NCI-H446 (cell line): ENCODE measurements at places on chromosomes 2 and 18.

DNA sequence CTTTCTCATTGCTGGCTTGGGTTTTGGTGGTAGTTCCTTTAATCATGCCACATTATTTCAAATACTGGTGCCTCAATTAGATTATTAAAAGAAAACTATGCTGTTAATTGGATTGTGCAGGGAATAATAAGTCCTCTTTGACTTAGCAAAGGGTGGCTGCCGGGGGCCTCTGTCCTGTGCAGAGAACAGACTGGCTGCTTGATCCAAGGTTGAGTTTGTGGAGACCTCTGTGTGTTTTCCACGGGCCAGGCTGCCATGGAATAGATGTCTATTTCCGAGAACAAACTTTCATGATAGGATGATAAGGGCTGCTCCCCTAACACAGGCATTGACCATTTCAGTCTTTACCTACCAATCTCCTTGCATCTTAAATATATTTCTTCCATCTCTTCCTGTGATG, 30.4 kb upstream of the OTOS start:
- no peak for DNase-seq

- DNase-seq: no peak
Observed at GRCh38 chr2:208437755-208438154, 31.2 kb downstream of the PTH2R start.

- no peak for DNase-seq
Observed at GRCh38 chr2:65108780-65109179, 21.1 kb downstream of the RAB1A start.

- no peak for DNase-seq
Observed at GRCh38 chr18:12060182-12060870, 33.3 kb upstream of the ANKRD62 start.

- no peak for DNase-seq
Observed at GRCh38 chr2:229170171-229170570, 100.9 kb downstream of the PID1 start.

DNA sequence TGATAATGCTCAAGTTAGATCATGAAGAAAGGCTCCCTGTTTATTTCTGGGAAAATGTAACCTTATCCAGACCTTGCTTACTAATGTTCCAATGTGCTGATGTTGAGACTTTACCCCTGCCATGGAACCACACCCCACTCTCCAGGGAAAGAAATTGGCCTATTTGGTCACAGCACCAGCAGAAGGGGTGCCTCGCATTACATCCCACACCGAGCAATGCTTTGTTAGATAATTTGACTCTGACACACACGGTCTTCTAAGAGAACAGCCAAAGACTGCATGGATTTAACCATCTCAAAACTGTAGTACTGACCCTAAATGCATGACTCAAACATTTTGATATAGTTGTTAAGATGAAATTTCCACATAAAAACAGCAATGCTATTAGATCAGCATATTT, 152.1 kb upstream of the CCDC150 start:
- DNase-seq: no peak

DNA sequence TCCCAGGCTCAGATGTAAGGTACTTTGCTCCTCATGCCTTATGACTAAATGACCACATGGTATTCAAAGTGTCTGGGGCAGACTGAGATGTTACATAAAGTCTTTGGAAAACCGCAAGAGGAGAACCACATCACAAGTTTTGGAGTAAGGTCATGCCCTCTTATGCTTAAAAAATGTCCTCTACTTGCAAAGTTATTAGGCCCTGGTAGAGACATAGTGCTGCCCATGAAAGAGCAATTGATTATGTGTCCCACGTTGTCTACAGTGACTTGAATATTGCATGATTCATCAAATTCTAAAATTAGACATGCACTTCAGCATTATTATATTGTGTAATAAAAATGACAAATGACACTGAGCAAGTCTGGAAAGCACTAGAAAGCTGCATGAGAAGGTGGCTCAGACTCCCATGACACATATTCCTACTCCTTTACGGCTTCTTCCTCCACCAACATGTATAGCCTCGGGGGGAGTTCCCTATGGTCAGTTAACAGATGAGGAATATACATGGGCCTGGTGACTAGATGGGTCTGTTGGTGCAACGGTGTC, 602.6 kb upstream of the VRK2 start:
- no peak for DNase-seq

DNA sequence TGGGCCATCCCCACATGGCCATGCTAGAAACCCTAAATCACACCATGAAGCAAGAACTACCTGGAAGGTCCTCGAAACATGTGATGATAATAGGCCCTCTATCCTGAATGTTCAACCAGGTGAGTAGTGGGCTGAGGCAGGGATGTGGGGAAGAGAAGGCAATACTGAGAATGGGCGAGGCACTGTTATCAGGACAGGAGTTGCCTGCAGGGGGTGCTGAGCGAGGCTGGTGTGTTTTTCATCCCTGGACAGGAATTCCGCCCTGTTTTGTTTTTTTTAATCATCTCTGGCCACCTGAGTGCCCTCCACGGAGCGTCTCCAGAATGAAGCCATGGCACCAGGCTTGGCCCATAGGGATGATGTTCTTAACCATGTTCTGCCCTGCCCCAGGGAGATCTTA, 103.0 kb upstream of the SOX11 start:
- DNase-seq: no peak

DNA sequence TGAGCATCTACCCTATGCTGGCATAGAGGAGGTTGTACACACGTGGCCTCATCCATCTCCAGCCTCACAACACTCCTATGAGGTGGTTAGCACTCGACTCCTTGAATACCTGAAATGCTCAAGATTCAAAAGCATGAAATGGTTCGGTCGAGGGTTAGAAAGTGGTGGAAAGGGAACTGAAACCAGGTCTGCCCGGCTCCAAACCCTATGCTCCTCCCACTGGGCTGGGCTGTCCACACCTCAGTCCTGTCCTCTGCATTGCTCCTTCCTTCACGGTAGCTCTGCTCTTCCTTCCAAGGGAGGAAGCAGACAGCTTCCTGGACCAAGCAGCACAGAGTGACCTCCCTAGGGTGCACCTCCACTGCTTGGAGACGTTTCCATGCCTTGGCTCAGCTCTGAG, 565.2 kb upstream of the ID2 start:
- no peak for DNase-seq

DNA sequence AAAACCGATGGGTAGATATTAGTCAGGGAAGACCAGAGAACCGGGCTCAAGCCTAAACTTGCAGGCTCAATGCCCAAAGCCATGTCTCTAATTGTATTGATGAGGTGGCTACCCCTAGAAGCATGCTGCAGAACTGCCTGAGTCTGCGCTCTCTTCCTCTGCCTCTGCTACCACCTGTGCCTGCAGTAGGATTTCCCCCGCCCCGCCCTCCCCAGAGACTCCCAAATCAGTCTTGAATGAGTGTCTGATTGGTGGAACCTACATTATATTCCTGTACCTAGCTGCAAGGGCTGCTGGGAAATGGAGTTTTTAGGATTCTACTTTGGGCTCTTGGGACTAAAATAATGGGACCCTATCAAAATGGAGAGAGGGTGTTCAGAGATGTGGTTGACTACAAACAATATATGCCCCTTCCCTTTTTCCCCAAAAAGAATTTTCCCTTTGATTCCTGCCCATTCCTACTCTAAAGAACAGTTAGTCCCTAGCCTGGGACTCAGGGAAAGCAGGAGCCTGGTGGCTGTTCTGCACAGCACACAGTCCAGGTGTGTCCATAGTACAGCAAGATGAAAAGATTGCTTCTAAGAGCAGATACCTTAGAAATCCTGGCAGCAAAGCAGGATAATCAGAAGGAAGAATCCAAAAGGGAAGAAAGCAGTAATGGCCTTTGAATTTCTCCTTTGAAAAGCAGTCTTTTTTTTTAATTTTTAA, 12.5 kb downstream of the GRP start:
- no peak for DNase-seq

GRCh38 chr2:44055664-44056063, 59.9 kb upstream of the LRPPRC start:
- DNase-seq: no peak
